ENCODE measurements at places on chromosomes 1 and 21. TPM values are rescaled to one million over a fixed set of nuclear protein-coding genes. Genes with fewer than 3 reads are reported as not detected.

The FALEC gene
- 1.0 TPM for total RNA-seq

The RNF186 gene
- total RNA-seq, result 0.29 TPM

The MEX3A gene
- 3.3 TPM for total RNA-seq

The FOXO6 gene
- 20.1 TPM for total RNA-seq

The MYBPHL gene
- not detected for total RNA-seq

The DNAJC6 gene
- total RNA-seq, result 3.4 TPM

The TMEM125 gene
- 0.55 TPM for total RNA-seq

The CR1 gene
- total RNA-seq, result 2.1 TPM

The ASPM gene
- total RNA-seq, result under 0.01 TPM

The OR2T33 gene
- total RNA-seq, result not detected

The RIIAD1 gene
- total RNA-seq, result 1.1 TPM

The LHX8 gene
- total RNA-seq, result not detected

The NUP210L gene
- not detected for total RNA-seq

The TDRD10 gene
- 19.7 TPM for total RNA-seq

The MAGI3 gene
- total RNA-seq, result 23.0 TPM

The KLF17 gene
- 0.58 TPM for total RNA-seq

The CCDC17 gene
- 3.2 TPM for total RNA-seq

The UTS2 gene
- total RNA-seq, result not detected

The PFDN2 gene
- total RNA-seq, result 23.5 TPM

The LENEP gene
- total RNA-seq, result not detected

The HUNK gene
- 2.4 TPM for total RNA-seq

The VAMP4 gene
- total RNA-seq, result 20.0 TPM

The RPE65 gene
- not detected for total RNA-seq

The DIRAS3 gene
- 0.26 TPM for total RNA-seq

Measured in uterus (tissue), 4 donors.